ENCODE measurements at places on chromosomes 16 and 17.

- no peak for DNase-seq
Observed at GRCh38 chr17:34098699-34099098, 156.4 kb upstream of the CCL2 start.

- DNase-seq: no peak
Observed at GRCh38 chr16:80041410-80041809, 440.9 kb upstream of the MAF start.

GRCh38 chr17:33387406-33387805 lies 94.3 kb upstream of the ASIC2 start:
- no peak for DNase-seq

DNA sequence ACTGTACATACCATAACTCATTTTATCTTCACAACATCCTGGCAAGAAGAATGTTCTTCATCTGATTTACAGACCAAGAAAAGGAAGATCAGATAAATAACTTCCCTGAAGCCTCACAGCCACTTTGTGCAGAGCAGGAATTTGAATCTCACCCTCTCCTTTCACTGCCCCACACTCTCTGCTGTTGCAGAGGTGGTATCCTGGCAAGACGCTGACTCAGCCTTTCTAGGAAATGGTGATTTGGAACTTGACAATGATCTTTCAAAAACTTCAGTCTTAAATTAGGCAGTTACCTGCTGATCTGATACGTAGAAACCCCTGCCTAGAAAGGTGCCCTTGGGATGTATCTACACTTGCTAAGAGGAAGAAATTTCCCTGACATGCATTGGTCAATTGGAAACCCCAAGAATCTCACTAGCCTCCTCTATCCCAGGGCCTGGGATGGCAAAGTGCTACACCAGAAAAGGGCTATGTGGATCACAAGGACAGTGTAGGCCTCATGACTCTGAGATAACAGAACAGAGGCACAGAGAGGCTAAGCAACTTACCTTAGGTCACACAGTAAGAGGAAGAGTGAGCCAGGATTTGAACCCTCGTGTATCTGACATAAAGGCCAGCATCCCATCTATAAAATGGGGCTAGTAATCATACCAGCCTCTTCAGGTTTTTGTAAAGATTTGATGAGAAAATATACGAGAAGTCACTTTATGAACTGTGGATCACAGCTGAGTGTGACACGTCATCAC lies 17.9 kb downstream of the FBXO39 start:
- no peak for DNase-seq

DNA sequence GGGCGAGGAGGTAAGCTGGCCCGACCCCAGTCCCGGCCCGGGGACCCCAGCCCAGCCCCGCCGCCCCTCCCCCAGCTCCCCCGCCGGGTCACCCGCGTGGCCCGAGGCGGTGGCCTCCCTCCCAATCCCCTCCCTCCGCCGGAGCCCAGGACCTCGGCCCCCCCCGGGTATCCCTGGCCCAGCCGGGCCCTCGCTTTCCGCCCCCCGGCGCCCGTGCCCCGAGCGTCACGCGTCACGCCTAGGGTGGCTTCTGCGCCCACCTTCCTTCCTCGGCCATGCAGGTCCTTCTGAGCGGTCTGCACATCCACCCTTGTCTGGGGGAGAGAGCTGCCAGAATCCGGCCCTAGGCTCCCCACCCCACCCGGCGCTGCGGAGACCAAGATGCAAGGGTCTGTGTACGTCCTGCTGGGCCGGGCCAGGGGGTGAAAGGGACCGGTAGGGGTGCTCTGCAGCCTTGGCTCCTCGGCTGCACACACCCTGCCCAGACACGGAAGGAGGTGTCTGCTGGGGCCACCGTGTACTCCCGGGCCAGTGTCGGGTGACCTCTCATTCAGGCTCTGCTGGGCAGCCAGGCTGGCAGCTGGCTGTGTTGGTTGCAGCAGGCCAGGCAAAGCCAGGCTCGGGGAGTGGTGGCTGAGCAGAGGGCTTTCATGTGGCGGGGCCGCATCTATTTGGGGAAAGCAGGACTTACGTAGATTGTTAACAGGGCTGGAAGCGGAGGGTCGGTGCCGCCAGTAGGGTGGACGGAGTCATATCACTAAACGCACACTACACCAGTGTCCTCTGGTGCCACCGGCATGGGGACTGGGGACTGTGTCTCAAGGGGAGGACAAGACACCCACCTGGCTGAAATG lies 754 bp downstream of the RAB11FIP4 start:
- DNase-seq: no peak

- DNase-seq: no peak
Observed at GRCh38 chr17:17698869-17699351, 17.7 kb downstream of the RAI1 start.

DNA sequence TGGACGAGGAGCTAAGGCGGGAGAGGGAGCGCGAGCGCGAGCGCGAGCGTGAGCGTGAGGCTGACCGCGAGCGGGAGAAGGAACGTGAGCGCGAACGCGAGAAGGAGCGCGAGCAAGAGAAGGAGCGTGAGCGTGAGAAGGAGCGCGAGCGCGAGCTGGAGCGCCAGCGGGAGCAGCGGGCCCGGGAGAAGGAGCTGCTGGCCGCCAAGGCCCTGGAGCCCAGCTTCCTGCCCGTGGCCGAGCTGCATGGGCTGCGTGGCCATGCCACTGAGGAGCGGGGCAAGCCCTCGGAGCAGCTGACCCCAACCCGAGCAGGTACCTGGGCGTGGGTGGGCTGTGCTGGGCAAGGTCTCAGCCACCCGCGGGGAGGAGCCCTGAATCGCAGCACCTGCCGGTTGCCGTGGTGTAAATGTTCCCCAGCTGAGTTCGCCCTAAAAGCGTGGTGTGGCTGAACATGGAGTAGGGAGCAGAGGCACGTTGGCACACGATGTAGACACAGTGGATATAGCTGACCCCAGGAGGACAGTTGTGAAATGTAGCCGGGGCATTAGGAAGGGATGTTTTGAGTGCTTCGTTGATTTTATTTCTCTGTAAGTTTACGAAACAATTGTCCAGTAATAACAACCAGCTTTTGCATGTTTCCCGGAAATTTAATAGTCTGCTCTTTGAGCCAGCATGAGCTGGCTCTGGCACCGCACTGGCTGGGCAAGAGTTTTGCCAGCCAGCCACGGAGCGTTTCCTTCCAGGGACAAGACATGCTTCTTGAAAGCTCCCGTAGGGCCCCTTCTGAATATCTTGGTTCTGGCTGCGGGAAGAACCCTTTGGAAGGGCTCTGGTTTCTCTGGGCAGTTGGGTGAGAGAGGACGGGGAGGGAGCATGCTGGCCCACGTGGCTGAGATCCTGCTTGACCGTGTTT lies 32.1 kb downstream of the GINS2 start:
- DNase-seq: no peak

GRCh38 chr16:3727806-3728381 lies 10.6 kb upstream of the TRAP1 start:
- no peak for DNase-seq

GRCh38 chr17:728911-729310 lies 3.5 kb upstream of the TLCD3A start:
- DNase-seq: peak; percentile 61

DNA sequence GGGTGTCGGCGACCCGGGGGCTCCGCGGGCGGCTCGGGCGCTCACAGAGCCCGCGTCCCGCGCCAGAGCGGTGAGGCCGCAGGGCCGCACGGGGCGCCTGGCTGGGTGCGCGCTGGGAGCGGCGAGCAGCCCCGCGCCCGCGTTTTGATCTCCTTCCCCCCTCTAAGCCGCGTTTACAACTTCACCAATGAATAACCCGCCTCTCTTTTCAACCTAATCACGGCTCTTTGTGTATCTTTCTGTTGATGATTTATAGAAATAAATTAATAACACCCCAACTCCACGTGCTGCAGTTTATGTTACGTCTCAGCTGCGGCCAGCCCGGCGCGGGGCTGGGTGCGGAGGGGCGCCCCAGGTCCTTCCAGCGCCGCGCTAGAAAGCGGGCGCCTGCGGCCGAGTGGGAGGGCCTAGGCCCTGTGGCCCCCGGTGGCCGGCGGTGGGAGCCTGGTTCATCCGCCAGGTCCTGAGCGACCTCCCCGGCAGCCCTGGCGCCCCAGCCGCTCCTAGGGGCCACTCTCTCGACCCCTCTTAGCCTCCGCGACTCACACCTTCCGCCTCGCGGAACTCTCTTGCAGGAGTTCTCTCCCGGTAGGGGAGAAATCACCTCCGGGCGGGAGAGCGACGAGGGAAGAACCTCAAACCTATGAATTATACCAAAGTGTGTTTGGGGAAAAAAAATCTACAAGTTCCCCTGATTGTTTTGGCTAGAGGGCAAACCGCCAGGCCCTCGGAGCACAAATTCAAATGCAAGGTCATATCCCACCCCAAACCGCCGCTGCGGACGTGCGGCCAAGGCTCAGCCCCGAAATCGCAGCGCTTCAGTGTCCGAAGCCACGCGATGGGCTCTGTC lies 1.9 kb downstream of the HNF1B start:
- DNase-seq: peak; percentile 42

DNA sequence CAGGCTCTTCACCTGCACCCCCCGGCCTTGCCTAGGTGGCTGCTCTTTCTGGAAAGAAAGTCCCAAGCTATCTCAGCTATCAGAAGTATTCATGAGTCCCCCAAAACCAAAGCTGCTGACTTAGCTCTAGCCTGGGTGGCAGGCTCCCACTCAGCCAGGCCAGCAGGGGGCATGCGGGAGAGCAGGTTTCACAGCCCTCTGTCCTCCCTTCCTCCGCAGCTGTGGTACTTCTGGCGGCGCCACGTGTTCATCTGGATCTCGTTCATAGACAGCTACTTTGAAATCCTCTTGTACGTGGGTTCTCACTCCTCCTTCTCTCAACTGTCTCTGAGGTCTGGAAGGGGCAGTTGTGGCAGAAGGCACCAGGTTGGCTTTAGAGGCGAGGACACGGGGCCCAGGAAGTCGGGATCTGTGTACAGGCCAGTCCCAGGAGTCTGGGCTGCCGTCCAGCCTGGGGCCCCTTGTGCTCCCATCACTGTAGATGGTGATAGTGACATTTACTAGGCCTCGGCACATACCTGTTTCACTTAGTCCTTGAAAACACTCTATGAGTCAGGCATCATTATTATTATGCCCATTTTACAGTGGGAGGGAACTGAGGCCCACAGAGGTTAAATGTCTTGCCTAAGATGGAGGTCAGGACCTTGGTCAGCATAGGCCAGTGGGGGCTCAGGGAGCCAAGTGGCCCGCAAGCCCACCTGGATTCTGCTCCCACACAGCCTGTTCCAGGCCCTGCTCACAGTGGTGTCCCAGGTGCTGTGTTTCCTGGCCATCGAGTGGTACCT lies 12.9 kb downstream of the TRPV2 start:
- DNase-seq: peak; percentile 57

DNA sequence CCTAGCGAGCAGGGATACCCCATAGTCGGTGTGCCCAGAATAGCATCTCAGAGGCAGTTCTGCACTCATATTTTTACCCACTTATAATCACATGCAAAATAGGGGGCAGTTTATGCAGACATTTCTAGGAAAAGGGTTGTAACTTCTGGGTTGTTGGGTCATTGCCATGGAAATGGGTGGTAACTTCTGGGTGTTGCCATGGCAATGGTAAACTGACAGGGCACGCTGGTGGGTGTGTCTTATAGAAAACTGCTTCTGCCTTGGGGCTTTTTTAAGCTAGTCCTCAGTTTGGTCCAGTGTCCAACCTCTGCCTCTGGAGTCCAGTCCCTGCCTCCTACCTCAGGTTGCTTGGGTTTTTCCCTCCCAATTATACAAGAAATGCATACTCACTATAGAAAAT lies 7.4 kb upstream of the SPAG9 start:
- no peak for DNase-seq

GRCh38 chr17:39919087-39919683 lies 750 bp upstream of the GSDMB start:
- DNase-seq: no peak

- DNase-seq: no peak
Observed at GRCh38 chr16:89045181-89045815, 48.4 kb upstream of the ACSF3 start.

- no peak for DNase-seq
Observed at GRCh38 chr17:79732804-79733691, 2.3 kb downstream of the ENPP7 start.

- peak; percentile 93 for DNase-seq
Observed at GRCh38 chr17:44901411-44901921, 2.2 kb upstream of the EFTUD2 start.

DNA sequence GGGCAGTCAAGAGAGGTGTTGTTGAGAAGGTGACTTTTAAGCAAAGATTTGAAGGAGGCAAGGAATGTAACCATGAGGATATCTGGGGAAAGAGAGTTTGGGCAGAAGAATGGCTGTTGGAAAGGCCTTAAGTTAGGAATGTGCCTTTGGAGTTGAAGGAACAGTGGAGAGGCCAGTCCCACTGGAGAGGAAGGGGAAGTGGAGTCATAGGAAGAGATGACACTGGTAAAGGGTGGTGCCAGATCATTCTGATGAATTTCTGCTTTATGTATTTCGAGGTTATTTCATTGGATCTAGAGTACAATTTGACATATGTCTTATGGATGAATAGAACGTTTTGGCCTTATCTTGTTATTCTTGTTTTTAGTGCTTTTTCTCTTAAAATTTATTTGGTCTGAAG lies 93.5 kb downstream of the WWP2 start:
- DNase-seq: no peak

- DNase-seq: no peak
Observed at GRCh38 chr17:1486802-1487695, 5.4 kb downstream of the MYO1C start.

DNA sequence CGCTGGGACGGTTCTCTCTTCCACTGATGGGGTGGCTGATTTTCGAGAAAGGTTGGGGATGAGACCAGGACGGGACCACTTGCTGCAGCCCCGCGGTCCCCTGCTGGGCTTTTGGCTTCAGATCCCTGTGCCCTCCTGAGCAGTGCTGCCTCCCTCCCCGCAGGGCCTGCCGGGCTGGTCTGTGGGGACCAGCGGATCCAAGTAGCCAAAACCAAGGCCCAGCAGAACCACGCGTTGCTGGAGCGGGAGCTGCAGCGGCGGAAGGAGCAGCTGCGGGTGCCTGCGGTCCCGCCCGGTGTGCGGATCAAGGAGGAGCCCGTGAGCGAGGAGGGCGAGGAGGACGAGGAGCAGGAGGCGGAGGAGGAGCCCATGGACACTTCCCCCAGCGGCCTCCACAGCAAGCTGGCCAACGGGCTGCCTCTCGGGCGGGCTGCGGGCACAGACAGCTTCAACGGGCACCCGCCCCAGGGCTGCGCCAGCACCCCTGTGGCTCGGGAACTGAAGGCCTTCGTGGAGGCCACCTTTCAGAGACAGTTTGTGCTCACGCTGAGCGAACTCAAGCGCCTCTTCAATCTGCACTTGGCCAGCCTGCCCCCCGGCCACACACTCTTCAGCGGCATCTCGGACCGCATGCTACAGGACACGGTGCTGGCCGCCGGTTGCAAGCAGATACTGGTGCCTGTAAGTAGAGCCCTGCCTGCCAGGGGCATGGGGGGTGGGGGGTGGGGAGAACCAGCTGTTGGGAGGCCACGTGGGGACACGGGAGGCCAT lies 28.6 kb downstream of the POLR3E start:
- no peak for DNase-seq

Measured in PC-3 (cell line).